ENCODE measurements at places on chromosomes 6 and 20.

DNA sequence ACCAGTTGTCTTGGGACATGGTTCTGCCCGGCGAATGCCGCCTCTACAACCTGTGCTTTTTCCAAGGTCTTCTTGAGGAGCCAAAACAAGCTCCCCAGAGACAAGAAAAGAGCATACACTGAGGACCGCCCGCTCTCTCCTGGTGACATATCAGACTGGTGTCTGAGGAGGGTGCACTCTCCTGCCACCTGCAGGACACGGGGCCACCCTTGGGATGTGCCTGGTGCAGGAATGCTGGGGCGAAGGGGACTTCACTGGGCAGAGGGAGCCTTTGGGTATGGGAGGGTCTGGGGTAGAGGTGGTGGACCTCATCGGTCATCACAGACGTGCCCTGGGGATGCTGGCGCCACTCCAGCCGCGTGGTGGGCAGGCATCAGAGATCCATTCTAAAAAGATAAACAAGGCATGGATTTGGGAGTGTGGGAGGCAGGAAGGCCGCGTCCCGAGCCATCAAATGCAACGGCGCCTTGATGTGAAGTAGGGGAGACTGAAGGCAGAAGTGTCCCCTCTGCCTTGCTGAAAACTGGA, 163.3 kb downstream of the CD83 start:
- DNase-seq = no peak

- peak; percentile 99 for DNase-seq
Measured at GRCh38 chr20:50980071-50980681, 21.6 kb downstream of the MOCS3 start.

- no peak for DNase-seq
Measured at GRCh38 chr6:24149836-24150235, 23.8 kb downstream of the NRSN1 start.

GRCh38 chr6:31614075-31614619, 887 bp upstream of the AIF1 start:
- no peak for DNase-seq

DNA sequence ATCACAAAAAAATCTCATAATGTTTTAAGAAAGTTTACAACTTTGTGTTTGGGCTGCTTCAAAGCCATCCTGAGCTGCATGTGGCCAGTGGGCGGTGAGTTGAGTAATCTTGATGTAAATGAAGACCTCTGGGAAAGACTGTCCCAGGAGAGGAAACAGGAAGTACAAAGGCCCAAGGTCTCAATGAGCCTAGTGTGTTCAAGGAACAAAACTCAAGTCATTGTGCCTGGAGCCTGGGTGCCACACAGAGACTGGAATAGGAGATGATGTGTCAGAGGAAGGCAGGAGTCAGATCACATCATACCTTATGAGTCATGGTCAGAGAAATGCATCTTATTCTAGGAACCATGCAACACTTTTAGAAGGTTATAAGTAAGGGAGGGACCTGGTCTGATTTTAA, 51.5 kb downstream of the COL19A1 start:
- DNase-seq = peak; percentile 21

DNA sequence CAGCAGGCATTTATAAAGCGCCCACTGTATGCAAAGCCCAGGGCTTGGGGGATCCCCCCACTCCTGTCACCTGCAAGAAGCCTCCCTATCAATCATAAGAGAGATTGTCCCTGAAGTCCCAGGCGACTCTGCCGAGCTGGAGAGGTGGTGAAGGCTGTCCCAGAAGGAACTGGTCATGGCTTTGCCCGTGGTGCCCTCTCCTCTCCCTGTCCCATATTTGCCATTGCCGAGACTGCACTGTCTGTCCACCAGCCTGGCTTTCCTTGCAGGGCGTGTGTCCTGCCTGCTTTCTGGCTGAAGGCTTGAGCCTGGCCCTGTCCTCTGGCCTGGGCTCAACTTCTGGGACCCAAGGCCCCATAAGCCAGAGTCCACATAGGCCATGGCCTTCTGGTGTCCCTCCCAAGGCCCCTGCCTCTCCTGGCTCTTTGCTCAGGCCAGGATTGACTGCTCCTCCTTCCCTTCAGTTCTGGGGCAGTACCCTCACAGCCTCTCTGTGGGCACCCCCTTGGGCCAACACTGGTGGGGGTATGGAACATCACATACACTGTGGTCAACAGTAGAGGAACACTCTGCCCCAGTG, 46.9 kb downstream of the CPXM1 start:
- no peak for DNase-seq

GRCh38 chr6:90326404-90327057, 29.9 kb upstream of the BACH2 start:
- no peak for DNase-seq

- DNase-seq = no peak
Measured at GRCh38 chr20:1364106-1364505, 28.7 kb downstream of the FKBP1A start.

GRCh38 chr6:168372889-168373288, 53.3 kb upstream of the DACT2 start:
- DNase-seq = no peak

DNA sequence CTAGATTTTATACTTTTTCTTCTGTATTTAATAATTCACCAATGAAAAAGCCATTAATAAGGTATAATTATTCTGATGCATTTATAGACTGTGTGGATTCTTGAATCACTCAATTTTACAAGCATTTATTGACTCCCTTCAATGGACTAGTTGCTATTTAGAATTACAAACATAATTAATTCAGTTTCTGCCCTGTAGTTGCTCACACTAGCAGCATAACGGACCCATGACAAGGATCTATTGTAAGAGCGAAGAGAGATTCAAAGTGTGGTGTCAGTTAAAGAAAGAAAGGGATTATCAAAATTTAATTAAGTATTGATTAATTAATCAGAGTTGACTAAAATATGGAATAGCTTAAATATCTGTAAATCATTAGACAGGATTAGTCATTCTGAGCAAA, 602.6 kb upstream of the PTCHD4 start:
- DNase-seq = no peak

DNA sequence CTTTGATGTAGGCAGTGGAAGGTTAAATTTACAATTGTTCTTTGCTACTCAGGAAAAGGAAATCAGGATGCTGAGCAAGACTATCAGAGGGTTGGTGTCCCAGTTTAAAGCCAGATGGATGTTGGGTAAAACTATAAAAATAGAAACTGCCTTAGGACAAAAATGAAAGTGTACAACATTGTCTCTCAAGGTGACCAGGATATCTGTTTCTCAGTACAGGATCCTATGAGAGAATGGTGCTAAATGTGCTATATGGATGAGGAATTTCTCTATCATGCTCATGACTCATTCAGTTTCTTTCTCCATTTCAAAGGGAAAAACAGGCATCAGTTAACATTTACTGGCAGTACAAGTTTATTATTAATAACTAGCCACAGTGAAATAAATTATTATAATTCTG, 534.2 kb upstream of the GJE1 start:
- DNase-seq = no peak

GRCh38 chr6:139699335-139699734, 324.9 kb upstream of the CITED2 start:
- DNase-seq = no peak

GRCh38 chr6:137358273-137358672, 135.9 kb downstream of the OLIG3 start:
- DNase-seq = no peak

DNA sequence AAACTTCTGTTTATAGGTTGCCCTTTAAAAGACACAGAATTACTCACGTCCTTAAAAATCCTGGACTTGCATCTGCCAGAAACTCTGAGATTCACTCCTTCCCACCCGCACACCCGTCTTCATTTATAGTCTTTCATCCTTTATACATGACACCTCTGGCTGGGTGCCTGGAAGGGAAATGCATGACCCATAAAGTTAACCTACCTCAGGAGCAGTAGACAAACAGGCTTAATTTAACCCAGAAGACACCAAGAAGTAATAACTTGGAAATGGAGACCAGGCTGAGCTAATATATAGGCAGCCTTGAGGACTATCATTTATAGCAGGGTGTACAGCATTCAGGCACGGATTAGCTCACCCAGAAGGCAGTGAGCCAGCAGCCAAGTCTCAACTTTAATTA, 429.0 kb upstream of the NRSN1 start:
- no peak for DNase-seq

GRCh38 chr6:11329726-11330412, 97.4 kb upstream of the NEDD9 start:
- no peak for DNase-seq
